CMK (cell line): ENCODE measurements at places on chromosomes 11 and 22.

DNA sequence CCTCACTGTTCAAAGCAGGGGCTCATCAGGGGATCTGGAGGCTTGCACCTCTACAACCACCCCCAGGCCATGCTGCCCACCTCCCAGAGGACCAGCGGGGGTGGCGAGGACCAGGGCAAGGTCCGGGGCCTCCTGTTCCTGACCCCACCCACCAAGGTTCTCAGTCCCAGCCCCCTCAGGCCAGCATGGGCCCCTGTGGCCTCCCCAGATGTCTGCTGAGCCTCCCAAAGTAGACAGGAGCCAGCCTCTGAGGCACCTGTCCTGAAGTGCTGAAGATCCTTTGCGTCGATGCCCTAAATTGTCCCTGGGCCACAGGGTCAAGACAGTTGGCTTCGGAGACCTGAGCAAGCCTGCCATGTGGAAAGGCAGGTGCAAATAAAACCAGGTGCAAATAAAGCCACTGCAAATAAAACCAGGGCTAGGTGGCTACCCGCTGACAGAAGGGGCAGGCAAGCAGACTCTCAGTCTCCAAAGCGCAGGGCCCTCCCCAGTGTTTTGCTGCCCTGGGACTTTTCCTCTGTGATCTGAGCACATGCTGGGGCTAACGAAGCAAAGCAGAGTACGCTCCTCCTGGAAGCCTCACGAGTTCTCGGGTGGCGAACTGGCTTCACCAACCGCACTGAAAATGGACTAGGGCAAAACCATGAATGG, 22.4 kb upstream of the ARFGAP3 start:
- no peak for DNase-seq

- no peak for DNase-seq
These were observed 54.7 kb upstream of the SLC25A1 start for GRCh38 chr22:19233189-19233661.

DNA sequence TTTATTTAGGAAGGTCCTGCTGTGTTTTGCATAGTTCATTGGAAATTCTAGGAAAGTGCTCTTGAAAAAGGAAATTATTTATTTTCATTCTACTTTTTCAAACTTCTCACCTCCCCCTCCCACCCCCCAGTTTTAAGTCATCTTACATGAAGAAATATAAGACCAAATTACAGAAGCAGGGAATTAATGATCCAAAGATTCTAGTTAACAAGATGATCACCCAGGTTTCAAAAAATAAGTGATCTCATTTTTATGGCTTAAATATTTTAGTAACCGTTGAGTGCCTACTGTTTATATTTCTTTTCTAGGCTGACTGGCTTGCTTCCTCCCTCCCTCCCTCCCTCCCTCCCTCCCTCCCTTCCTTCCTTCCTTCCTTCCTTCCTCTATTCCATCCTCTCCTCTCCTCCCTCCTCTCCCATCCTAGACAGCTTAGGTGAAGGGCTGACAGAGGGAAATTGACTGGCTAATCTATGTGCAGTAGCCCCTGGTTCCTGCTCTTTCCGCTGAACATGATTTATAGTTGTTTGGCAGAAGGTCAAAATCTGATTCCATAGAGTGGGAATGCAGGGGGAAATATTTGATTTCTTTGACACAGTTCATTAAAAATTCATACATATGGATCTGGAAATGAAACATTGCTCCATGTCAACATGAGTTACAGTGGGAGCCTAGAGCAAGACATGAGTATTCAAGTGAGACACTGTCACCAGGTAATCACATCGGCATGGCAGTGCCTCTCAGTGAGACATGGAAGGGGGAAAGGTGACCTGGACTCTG, 123.4 kb downstream of the COMMD9 start:
- no peak for DNase-seq

GRCh38 chr11:128184981-128185380, 402.4 kb downstream of the ETS1 start:
- DNase-seq = no peak

DNA sequence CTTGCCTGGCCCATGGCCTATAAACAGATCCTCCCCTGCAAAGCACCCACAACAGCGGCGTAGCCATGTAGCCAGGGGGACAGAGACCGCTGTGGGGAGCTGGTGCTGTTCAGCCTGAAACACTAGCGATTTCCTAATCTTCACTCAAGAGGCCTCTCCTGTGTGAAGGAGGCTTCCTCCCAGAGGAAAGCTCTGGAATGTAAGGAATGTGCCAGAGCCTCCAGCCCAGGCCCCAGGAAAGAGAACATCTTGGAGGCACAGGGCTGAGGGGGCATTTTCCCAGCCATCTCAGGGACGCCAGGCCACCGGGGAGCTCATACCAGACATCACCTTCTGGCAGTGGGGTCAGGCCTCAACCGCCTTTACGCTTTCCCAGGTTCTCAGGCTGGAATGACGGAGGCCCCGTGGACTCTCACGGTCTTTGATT, 24.0 kb downstream of the MIAT start:
- no peak for DNase-seq

DNA sequence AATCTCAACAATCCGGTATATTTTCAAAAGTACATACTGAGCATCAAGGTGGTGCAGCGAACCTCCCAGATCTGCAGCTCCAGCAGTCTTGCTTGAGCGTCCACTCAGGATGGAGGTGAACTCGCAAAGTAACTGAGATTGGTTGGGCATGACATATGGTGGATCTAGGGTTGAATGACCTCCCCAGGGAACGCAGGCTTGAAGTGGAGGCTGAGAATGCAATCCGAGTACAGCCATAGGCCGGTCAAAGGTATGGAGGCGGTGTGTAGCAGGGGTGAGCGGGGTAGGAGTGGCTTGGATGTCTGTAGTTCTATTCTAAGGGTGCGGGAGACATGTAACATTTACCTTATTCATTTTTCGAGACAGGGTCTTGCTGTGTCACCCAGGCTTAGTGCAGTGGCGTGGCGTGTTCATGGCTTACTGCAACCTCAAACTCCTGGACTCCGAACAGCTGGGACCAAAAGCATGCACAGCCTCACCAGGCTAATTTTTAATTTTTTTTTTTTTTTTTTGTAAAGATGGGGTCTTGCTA, 631 bp upstream of the C22orf39 start:
- DNase-seq = no peak

DNA sequence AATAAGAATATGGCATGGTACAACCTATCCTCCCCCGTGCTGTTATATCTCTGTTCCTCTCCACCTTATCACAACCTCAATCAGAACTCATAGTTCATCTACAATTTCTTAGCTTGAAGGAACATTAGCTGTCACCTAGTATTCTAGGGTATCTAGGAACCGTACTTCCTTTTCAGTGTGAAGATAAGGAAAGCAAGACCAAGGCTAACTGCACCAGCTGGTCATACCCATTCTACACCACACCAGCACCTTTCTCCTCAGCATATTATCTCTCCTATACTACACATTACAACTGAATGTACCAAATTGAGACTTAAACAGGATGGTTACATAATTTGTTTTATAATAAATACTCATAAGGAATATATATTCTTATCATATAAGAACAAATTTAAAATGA, 73.1 kb downstream of the ARHGAP32 start:
- DNase-seq = no peak

DNA sequence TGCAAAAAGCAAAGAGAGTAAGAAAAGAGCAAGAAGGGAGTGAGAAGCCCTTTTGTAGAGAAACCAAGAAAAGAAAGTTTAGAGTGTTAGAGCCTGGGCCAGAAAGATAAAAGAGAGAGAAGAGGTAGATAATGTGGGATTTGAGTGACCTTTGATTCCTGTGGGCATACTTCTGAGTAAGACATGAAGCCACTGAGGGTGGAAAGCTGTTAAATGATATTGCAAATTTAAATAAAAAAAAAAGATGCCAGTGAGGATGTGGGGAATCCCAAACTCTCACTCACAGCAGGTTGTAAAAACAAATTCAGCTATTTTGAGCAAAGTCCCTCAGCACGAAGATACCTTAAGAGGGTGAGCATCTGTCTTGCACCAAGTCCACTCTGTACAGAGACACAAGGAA, 59.4 kb upstream of the TOP3B start:
- DNase-seq = no peak

GRCh38 chr22:33519071-33519973, 401.0 kb downstream of the LARGE1 start:
- peak; percentile 7 for DNase-seq

DNA sequence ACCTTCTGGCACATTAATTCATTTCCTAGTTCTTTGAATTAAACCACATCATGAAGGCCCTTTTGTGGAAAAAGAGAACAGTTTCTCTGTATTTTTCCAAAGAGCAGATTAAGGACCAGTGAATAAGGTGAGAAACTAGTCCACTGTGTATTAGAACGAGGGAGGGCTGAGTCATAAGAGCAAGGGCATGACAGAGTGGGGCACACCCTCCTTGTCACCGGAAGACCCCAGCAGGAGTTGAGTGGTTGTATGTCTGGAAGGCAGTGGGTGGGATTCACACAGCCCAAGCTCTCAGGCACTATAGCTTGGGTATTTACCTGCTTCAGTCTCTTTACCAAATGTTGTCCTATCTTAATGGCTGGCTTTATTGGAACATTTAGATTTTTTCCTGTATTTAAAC, 86.8 kb downstream of the BMAL1 start:
- DNase-seq = no peak

- no peak for DNase-seq
These were observed 461.7 kb downstream of the NTM start for GRCh38 chr11:131832079-131832478.

GRCh38 chr11:75342966-75343870, 8.2 kb downstream of the ARRB1 start:
- no peak for DNase-seq

DNA sequence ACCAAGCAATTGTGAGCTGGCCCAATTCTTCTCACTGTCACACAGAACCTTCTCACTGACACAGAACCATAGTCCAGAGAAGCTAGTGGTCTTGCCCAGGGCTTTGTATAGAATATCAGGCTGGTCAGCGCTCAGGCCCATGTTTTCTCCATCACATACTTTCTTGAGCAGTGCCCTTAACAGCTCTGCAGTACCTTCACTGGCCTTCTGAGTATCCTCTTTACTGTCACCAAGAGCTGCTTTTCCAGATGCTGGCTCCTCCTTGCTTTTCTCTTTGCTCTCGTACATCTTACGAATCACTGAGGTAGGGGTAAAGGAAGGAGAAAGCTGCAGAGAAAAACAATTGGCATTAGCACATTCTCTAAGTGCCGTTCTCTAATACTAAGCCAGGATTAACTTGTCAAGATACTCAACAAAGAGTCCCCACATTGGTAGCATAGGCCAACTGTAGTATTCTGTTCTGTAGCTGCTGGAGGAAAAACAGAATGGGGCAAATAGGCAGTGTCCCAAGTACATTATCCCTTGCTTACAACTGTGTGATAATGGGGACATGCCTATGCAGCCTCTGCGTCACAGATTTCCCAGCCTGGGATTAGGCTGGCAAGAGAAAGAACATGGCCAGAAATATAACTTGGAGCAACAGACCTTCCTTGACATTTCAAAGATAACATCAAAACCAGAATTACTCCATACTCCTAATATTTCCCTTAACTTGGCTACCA, 43.5 kb downstream of the DRG1 start:
- DNase-seq = no peak

DNA sequence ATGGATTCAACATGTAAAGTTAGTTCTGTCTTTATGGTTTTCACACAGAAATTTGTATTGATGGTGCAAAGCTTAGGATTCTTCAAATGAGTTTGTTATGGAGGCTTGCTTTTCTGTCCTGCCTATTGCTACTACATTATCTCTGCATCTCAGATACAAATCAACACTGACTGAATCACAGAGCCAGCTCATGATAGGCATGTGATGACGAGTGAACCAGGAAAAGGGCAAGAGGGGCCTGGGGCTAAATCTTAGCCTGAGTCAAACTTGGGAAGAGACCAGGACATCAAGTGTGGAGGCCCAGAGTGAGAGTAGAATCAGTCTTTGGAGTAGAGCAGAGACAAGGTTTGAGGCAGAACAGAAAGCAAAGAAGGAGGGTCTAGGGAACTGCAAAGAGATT, 107.1 kb upstream of the CD44 start:
- DNase-seq = no peak

- no peak for DNase-seq
These were observed 76.0 kb upstream of the GALNT18 start for GRCh38 chr11:11697796-11698195.
